Immature natural killer cell (primary cell): ENCODE measurements at places on chromosomes 5 and 9. TPM values are rescaled to one million over a fixed set of nuclear protein-coding genes. Genes with fewer than 3 reads are reported as not detected.

ENTREP1 gene
- not detected for polyA plus RNA-seq

C6 gene
- polyA plus RNA-seq: not detected

GRCh38 chr5:85670417-85670816 is 947.3 kb upstream of the COX7C start:
- no peak for DNase-seq

DNA sequence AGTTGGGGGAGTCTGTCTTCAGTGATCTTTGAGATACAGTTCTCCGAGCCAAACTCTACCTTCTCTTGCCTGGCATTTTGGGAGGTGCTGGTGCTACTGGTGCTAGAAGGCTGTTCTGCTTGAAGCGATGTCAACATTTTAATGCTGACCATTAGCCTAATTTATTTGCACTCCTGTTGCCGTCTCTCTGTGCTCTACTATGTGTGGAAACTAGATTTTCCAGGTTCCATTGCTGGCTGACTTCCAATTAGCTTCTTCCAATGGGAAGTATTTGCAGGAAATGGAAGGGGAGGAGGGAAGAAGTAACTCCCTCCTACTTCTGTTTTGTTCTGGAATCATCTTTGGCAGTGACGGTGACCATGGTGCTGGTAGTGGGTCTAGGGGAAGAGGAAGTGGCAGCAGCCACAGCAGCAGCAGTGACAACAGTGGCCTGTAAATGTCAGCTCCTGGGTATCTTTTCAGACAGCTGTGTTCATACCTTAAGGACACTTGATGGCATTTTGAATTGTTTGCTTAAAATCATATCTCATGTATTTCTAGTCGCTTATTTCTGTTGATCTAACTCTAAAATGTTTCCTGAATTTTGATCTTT is 7.9 kb downstream of the TXNDC8 start:
- DNase-seq: no peak

- DNase-seq: no peak
These were observed 1035.5 kb upstream of the WWC1 start for GRCh38 chr5:167255926-167256325.
